ENCODE measurements at places on chromosomes 4 and X.
A peak's percentile ranks its signal among the peaks of the same experiment; 100 is the strongest.

DNA sequence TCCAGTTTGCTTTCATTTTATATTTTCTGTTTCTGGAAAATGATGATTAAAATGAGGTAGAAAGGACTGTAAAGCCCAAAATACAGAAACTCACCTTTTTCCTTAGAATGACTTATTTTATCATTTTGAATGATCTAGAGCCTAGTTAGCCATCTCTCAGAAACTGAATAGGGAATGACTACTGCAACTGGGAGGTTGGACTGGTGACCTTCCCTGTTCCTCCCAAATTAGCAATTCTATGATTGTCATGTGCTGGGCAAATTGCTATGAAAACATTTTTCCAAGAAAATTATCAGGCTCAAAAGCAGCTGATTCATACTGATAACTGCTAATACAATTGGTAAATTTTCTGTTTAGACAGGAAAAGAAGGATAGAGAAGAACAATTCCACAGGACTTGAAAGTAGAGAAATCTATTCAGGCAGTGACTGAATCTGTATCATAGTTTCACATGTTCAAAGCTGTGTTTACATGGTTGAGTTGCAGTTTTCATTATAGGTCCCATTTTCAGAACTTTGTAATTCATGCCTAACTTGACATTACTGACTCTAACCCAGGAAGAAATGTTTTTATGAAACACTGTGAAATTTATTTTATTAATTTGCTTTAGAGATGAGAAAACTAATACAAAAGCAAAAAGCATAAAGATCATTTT, 43.4 kb upstream of the SEC24B start:
- no peak for DNase-seq

- DNase-seq, result no peak
Observed at GRCh38 chr4:184684491-184685189, 35.1 kb downstream of the PRIMPOL start.

- no peak for DNase-seq
Observed at GRCh38 chrX:133229361-133229760, 11.2 kb upstream of the TFDP3 start.

DNA sequence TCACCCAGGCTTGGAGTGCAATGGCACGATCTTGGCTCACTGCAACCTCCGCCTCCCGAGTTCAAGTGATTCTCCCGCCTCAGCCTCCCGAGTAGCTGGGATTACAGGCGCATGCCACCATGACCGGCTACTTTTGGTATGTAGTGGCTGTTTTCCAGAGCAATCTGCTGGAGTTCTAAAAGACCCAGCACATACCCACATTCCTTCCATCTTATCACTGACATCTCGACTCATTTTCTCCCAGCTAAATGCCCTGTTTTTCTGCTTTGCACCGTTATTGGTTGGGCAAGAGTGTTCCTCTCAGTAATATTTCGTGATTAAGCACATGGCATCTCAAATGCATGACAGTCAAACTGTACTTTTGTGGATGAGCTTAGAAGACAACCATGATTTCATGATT, 53.7 kb downstream of the PRKX start:
- DNase-seq, result no peak

GRCh38 chrX:103864886-103865534, 33.0 kb upstream of the RAB9B start:
- no peak for DNase-seq

- DNase-seq, result peak; percentile 77
Observed at GRCh38 chr4:185573651-185574199, 38.4 kb upstream of the PDLIM3 start.

GRCh38 chrX:150268839-150269355, 94.2 kb upstream of the MAMLD1 start:
- no peak for DNase-seq

Data from GM23338 (cell line).